ENCODE measurements at places on chromosomes 2 and 18. TPM values are rescaled to one million over a fixed set of nuclear protein-coding genes. Genes with fewer than 3 reads are reported as not detected.

The STPG4 gene
- 1.6 TPM for total RNA-seq

The ANKRD62 gene
- total RNA-seq = not detected

The MYO3B gene
- under 0.01 TPM for total RNA-seq

The HRH4 gene
- total RNA-seq = under 0.01 TPM

The E2F6 gene
- 14.3 TPM for total RNA-seq

The RAB6C gene
- not detected for total RNA-seq

The POTEI gene
- total RNA-seq = not detected

The ZSWIM2 gene
- not detected for total RNA-seq

The RFTN2 gene
- not detected for total RNA-seq

The TCF23 gene
- total RNA-seq = not detected

The FBXO41 gene
- 1.4 TPM for total RNA-seq

The ASPRV1 gene
- total RNA-seq = 0.29 TPM

The CFAP221 gene
- total RNA-seq = not detected

The RELCH gene
- 47.1 TPM for total RNA-seq

The SLC25A52 gene
- total RNA-seq = 0.14 TPM

The PPM1G gene
- 98.0 TPM for total RNA-seq

The DSG1 gene
- not detected for total RNA-seq

The LDLRAD4 gene
- 0.14 TPM for total RNA-seq

The MAP3K19 gene
- total RNA-seq = not detected

The AQP12A gene
- not detected for total RNA-seq

The TTLL4 gene
- total RNA-seq = 25.8 TPM

The KCNS3 gene
- total RNA-seq = 7.0 TPM

The REG1A gene
- total RNA-seq = not detected

The TLX2 gene
- total RNA-seq = not detected

The ARHGAP15 gene
- total RNA-seq = not detected

The SLC16A14 gene
- total RNA-seq = 0.29 TPM

The CASP10 gene
- total RNA-seq = 5.5 TPM

The FBXO15 gene
- total RNA-seq = 1.3 TPM

The COMMD1 gene
- 34.6 TPM for total RNA-seq

The TBR1 gene
- under 0.01 TPM for total RNA-seq

The ZNF236 gene
- 10.9 TPM for total RNA-seq

The CD8A gene
- not detected for total RNA-seq

The CLHC1 gene
- total RNA-seq = 7.2 TPM

The TMEM163 gene
- total RNA-seq = not detected

The BMP10 gene
- 0.44 TPM for total RNA-seq

The ERBB4 gene
- total RNA-seq = not detected

The SPAG16 gene
- total RNA-seq = 21.0 TPM

The DPYSL5 gene
- total RNA-seq = not detected

The UNC80 gene
- total RNA-seq = not detected

The DES gene
- total RNA-seq = 7.2 TPM

The SCG2 gene
- total RNA-seq = 5.3 TPM

The LRRC30 gene
- not detected for total RNA-seq

The DNAJC5G gene
- not detected for total RNA-seq

The FZD7 gene
- total RNA-seq = 31.8 TPM

The STK16 gene
- 37.4 TPM for total RNA-seq

The CRYGD gene
- not detected for total RNA-seq

The MALL gene
- 2.4 TPM for total RNA-seq

The HNMT gene
- 20.3 TPM for total RNA-seq

Data from placental pericyte (primary cell).